Activated T-helper 9 cell treated with anti-CD3 and anti-CD28 coated beads, Interleukin-2, amount 50 U/mL, for 16 hours (primary cell): ENCODE measurements at places on chromosomes 2 and 18.

DNA sequence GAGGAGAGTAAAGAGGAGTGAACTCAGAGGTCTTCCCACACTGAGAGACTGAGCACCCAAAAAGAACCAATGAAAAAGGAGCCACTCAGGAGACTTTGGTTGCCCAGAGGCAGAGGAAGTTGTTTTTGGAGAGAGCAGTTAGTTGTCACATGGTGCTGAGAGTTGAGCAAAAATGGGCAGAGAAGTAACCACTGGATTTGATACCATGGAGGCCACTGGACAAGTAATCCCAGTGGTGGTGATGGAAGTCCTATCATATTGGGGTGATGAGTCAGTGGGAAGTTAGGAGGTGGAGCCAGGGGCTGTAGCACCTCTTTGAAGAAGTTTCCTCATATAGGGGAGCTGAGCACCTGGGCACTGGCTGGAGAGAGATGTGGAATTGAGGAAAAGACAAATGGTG, 235.8 kb downstream of the TPGS2 start:
- DNase-seq, result no peak

- no peak for DNase-seq
Observed at GRCh38 chr2:232456296-232457120, 555 bp downstream of the ALPI start.

- DNase-seq, result no peak
Observed at GRCh38 chr2:165013944-165014619, 58.8 kb upstream of the SLC38A11 start.

DNA sequence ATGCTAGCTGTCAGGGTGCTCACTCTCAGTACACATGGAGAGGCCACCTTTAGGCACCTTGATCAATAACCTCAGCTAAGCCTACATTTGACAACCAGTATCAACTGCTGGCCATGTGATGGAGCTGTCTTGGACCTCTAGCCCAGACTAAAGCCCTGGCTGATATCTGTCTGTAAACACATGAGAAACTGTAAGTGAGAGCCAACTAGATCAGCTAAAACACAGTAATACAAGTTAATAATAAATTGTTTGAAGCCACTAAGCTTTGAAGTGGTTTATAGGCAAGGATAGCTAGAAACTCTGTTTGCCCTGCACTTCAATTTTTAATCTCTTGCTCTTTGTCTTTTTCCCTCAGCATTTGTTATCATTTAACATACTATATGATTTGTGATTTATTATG, 407.1 kb downstream of the SPAG16 start:
- DNase-seq, result no peak

GRCh38 chr2:222194669-222195068, 104.1 kb downstream of the PAX3 start:
- DNase-seq, result no peak

- DNase-seq, result no peak
Observed at GRCh38 chr18:36381075-36381474, 83.6 kb downstream of the FHOD3 start.

- no peak for DNase-seq
Observed at GRCh38 chr2:22952656-22953225, 432.2 kb upstream of the KLHL29 start.
